CD4-positive, alpha-beta T cell treated with Interleukin-2 at 100 ng/mL for 4 hours (primary cell): ENCODE measurements at places on chromosomes 12 and 14.

DNA sequence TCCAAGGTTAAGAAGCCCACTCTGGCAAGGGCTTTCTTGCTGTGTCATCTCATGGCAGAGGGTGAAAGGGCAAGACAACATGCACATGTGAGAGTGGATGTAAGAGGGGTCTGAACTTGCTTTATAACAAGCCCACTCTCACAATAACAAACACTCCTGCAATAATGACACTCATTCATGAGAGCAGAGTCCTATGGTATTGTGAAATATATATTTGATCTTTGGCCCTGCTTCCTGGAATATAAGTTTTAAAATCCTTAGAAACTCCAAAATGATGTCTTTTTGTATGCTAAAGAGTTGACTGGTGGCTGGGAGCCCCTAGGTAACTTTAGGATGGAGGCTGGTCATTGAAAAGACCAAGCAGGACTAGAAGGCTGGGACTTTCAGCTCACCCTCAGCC lies 51.8 kb downstream of the TSPAN8 start:
- no peak for DNase-seq

GRCh38 chr12:47328831-47329545 lies 249.2 kb upstream of the AMIGO2 start:
- DNase-seq: no peak

GRCh38 chr14:93295541-93296220 lies 37.2 kb downstream of the BTBD7 start:
- DNase-seq: no peak

GRCh38 chr12:70831543-70831942 lies 89.0 kb downstream of the PTPRR start:
- DNase-seq: no peak

- no peak for DNase-seq
These were observed 321.6 kb downstream of the ZFP36L1 start for GRCh38 chr14:68471029-68471963.

- DNase-seq: no peak
These were observed 326.8 kb downstream of the PDZRN4 start for GRCh38 chr12:41514907-41515306.

GRCh38 chr12:115433014-115433634 lies 749.1 kb upstream of the TBX3 start:
- no peak for DNase-seq

DNA sequence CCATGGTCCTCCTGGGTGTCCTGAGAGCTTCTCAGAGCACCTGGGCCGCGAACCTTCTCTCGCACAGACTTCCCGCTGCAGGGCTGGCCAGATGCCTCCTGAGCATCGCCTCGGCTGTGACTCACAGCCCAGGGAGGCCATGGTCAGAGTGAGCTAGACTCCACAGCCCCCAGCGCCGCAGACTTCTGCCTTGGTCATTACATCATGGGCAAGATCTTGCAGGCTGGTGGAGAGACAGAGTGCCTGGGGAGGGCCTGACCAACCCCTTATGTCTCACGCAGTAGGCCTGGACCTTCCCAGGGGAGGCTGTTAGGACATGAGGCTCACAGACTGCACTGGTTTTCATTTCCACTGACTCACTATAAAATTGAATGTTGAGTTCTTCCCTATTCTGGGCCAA lies 41.8 kb downstream of the SMOC1 start:
- no peak for DNase-seq

DNA sequence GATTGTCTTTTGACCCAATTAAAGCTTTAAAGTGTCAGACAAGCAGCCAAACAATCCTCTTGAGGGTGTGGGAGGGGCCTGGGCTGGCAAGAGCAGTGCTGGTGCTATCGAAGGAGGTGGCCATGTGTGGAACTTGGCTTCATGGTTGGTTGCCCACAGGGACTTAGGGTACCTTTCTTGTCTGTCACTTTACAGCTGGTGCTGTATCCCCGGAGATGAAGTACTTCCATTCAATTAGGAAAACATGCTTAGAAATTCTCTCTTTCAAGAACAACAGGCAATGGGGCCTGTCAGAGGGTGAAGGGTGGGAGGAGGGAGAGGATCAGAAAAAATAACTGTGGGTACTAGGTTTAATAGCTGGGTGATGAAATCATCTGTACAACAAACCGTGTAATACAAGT lies 86.5 kb downstream of the DAAM1 start:
- DNase-seq: no peak

- no peak for DNase-seq
These were observed 18.4 kb upstream of the GALNT16 start for GRCh38 chr14:69241577-69241976.

DNA sequence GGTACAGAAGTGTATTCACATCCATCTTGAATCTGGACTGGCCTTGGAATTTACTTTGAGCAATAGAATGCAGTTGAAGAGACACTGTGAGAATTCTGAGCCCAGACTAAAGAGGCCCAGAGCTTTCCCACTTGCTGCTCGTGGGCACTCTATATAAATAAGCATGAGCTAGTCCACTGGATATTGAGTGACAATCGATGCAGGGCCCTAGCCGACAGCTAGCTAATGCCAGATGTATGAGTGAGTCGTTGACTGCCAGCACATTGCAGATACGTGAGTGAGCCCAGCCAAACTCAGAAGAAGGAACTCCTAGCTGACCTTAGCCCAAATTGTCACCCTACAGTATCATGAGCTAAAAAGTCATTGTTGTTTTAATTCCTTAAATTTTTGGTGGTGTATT lies 24.9 kb downstream of the NAV3 start:
- no peak for DNase-seq

DNA sequence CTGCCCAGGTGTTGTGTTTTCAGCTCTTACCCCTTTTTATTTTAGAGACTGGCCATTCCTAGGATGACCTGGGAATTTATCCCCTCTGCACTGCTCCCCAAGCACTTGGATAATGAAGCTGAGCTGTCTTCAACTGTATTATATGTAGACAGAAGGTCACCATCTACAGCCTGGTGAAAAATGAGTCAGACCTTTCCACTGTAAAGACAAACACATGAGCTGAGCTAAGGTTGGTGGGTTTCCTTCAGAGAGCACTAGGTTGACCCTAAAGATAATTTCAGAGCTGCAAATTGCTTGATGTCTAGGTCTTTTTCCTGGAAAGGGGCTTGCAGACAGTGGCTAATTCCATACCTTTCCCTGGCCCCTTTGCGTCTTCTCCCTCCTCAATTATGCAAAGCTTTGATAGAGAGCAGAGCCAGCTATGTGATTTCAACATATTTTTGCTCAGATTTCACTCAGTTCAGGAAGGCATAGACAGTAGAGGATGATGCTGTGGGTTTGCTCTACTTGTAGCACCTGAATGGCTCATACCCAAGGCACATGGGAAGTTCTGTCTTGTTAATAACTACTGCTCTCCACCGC lies 9.2 kb upstream of the IKZF4 start:
- DNase-seq: no peak

DNA sequence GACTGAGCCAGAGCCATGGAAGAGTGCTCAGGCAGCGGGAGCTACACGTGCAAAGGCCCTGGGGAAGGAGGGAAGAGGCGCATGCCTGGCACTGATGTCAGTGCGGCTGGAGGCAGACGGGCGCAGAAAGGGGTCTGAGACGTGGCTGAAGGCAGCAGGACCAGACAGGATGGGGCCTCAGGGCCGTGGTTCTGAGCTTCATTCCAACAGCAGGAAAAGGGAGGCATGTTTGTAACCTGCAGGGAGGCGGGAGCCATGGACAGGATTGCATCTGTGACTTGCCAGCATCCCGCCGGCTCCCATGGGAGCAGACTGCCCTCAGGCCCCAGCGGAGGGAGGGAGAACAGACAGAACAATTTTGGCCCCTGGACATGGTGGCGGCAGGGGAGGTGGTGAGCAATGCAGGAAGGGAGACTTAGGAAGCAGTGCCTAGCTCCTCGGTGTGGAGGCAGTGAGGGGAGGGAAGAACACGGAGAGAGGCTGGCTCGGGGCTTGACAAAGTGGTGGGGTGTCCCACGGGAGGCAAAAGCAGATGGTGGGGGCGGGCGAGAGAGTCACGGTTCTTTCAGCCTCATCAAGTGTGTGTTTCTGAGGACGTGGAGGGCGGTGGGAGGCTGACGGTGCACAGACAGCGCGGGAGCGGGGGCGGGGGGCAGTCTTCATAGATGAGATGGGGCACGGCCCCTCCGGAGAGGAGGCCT lies 33.3 kb upstream of the INF2 start:
- no peak for DNase-seq

- no peak for DNase-seq
These were observed 2.3 kb upstream of the TRAFD1 start for GRCh38 chr12:112122823-112123690.

DNA sequence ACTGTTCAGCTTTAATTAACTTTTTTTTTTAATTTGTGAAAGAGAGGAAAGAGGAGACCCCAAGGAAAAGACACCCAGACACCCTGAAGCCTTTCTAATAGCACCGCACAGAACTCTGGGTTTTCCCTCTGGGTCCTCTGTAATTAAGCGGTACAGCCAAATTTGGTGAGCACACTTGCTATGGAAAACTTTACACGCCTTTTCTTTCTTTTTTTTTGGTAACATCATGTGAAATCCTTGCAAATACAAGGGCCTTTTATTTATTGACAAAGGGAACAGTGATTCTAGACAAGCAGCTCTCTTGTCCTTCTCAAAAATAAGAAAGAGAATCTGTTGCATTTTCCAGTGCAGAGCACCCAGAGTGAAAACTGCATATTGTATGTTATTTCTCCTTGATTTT lies 44.4 kb upstream of the CPM start:
- DNase-seq: no peak

GRCh38 chr12:103851127-103851526 lies 10.1 kb upstream of the NT5DC3 start:
- no peak for DNase-seq

DNA sequence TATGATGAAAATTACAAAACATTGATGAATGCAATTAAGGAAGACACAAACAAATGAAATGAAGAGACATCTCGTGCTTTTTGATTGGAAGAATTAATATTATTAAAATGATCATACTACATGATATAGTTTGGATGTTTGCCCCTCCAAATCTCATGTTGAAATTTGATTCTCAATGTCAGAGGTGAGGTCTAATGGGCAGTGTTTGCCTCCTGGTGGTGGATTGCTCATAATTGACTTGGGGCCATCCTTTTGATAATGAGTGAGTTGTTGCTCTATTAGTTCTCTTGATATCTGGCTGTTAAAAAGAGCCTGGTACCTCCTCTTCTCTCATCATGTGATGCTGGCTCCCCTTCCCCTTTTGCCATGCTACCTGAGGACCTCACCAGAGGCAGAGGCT lies 56.7 kb downstream of the CD163L1 start:
- no peak for DNase-seq

DNA sequence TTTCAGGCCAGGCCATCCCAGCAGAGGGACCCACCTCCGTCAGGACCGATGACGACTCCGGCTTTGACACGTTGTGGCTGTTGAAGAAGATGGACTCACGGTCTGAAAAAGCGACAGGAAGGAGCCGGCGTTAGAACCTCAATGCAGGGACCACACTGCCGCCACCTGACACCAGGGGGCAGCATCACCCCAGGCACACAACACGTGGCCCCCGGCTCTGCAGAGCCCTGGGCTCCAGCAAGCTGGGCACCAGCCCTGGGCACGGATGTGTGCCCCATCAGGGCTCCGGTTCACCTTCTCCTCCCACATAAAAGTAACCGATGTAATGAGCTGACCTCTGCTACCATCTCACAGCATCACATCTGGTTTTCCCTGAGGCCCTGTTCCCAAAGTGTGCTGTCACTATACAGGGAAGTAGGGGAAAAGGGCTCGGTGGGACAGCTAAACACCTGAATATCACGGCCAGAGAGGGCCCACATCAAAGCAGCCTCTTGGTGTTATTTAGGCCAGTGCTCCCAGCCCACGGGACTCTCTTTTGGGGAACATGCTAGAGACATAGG lies 29.0 kb downstream of the CHGA start:
- peak; percentile 78 for DNase-seq

DNA sequence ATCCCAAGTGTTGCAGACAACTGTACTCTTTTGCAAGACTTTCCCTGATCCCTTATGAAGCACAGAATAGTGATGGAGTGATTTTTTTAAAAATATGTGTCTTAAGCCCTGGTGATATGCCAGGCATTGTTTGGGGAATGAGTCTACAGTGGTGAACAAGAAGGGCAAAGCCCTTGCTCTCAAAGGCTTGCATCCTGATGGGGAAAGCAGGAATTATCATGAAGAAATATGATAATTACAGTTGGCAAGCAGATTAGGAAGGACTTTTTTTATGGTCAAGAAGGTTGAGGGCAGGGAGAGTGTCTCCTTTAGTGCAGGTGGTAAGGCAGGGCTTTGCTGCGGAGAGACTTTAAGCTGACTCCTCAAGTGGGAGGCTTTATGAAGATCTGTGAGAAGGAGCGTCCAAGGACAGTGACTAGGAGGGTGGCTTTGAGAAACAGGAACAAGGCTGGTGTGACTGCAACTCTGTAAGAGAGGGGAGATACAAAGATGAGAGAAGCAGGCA lies 100.2 kb downstream of the SYNE2 start:
- DNase-seq: no peak

DNA sequence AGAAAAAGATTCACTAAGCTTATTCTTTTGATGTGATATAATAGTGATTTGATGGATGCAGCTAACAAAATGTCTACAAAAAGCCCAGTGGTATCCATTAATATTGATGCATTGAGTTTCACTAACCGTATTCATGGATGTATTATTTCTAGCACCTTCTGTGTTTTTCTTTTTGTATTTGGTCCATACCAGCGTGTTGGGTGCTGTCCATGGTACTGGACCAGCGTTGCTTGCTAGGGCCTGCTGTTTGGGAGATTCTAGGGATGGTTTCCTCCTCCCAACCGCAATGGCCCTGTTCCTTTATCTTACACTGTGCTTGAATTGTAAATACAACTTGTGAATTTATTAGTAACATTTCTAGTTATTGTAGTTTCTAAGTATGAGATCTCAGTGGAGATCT lies 31.7 kb downstream of the ANO4 start:
- DNase-seq: no peak

GRCh38 chr14:73763396-73763795 lies 49.2 kb upstream of the PNMA1 start:
- no peak for DNase-seq

DNA sequence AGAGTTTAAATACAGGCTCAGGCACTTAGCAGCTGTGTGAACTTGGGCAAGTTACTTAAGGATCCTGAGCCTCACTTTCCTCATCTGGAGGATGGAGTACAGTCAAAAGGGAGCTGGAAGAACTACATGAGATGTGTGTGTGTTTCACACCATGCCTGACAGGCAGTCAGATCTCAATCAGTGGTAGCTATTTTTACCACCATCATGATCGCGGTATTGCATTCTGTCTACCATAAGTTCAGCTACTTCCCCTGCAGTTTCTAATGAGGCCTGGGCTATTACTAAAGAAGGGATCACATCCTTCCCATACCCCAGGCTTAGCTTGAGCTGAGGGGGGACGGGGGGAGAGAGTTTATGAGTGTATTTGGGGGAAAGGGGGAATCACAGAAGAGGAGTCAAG lies 7.0 kb downstream of the AQP6 start:
- no peak for DNase-seq

GRCh38 chr14:65462411-65462810 lies 49.9 kb downstream of the FUT8 start:
- DNase-seq: no peak

GRCh38 chr14:101286271-101287018 lies 274.9 kb upstream of the DIO3 start:
- DNase-seq: no peak

DNA sequence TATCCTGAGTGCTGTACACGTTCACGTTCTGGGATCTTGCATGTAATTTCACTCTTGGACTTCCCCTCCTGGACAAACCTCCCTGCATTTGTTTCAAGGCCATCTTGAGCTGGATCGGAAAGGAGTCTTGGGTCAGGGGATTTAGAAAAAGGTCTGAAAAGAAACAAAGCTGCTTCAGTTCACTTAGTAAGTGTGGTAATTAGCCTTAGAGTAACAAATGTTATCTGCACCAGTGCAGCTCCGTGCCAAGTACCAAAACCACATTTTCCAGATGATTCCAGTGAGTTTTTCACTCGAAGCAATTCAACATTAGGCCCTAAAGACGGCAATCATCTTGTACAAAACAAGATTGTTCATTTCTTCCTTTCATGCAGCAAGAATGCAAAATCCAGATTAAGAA lies 39.4 kb upstream of the ATXN2 start:
- no peak for DNase-seq
